ENCODE measurements at places on chromosomes 2 and 18.
A peak's percentile ranks its signal among the peaks of the same experiment; 100 is the strongest.

- DNase-seq = peak; percentile 15
Measured at GRCh38 chr2:88813612-88814011, 122.1 kb downstream of the RPIA start.

- DNase-seq = no peak
Measured at GRCh38 chr2:152097290-152097800, 1.5 kb downstream of the CACNB4 start.

GRCh38 chr2:196530910-196531309, 108.6 kb upstream of the CCDC150 start:
- no peak for DNase-seq

- no peak for DNase-seq
Measured at GRCh38 chr18:46289931-46290330, 185.7 kb downstream of the HAUS1 start.

- DNase-seq = no peak
Measured at GRCh38 chr2:60482222-60482621, 71.2 kb downstream of the BCL11A start.

GRCh38 chr18:58021504-58021903, 22.5 kb upstream of the NEDD4L start:
- DNase-seq = no peak

DNA sequence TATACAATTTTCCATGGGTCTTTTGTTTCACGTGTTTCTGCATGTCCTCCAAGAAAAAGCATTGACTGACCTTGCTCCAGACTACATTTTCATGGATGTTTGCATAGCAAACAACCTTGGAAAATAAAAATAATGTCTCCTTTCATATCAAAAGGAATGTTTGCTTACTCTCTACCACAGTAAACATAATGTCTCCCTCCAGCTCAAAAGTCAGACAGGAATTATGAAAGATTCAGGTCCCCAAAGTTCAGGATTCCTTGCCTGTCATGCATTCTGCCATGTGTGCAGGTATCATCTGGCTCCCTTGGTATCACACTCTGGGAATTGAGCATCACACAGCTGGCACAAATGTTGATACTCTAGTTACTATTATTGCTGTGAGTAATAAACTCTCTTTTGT, 103.1 kb upstream of the ZC3H15 start:
- DNase-seq = no peak

GRCh38 chr18:4586731-4587130, 131.6 kb upstream of the DLGAP1 start:
- no peak for DNase-seq

- DNase-seq = peak; percentile 89
Measured at GRCh38 chr18:55415258-55415871, 172.6 kb downstream of the TCF4 start.

- DNase-seq = no peak
Measured at GRCh38 chr18:3982541-3982940, 472.6 kb downstream of the DLGAP1 start.

DNA sequence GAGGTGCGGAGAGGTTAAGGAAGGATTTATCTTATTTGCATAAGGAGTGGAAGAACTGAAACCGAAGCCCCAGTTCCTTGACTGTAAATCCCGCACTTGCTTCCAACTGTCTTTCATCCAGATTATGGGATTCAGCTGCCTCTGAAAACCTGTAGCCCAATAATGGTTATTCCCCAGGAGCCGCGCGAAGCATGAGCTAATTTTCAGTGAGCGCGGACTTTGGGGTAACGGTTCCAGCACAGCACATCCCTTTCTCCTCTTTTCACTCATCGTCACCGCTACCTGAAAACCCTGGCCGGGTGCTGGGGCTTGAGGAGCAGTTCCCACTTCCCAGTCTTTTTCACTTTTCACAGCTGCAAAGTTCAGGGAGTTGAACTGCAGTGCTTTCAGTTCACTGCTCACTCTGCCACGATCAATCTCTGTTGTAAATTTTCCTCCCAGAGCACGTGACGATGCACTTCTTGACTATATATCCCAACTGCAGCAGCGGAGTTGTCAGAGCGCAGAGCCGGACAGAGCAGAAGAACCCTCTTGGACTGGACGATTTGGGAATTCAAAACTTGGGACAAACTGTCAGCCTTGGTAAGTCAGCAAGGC, at the start of gene KCNE4:
Gene KCNE4, plus strand, starts transcription at position 498 of the 597 bp plus-strand sequence. CDS start 641 bp downstream, outside the sequence.
- DNase-seq = no peak

- DNase-seq = peak; percentile 15
Measured at GRCh38 chr18:59631583-59632181, 65.5 kb downstream of the CCBE1 start.

- no peak for DNase-seq
Measured at GRCh38 chr2:71122387-71123298, 7.4 kb downstream of the MCEE start.
